ENCODE measurements at places on chromosomes 4 and X.

GRCh38 chr4:163536091-163536490 is 41.6 kb downstream of the TMA16 start:
- no peak for DNase-seq

GRCh38 chr4:11138964-11139363 is 289.7 kb downstream of the HS3ST1 start:
- no peak for DNase-seq

GRCh38 chr4:24117975-24118374 is 228.1 kb upstream of the PPARGC1A start:
- no peak for DNase-seq

DNA sequence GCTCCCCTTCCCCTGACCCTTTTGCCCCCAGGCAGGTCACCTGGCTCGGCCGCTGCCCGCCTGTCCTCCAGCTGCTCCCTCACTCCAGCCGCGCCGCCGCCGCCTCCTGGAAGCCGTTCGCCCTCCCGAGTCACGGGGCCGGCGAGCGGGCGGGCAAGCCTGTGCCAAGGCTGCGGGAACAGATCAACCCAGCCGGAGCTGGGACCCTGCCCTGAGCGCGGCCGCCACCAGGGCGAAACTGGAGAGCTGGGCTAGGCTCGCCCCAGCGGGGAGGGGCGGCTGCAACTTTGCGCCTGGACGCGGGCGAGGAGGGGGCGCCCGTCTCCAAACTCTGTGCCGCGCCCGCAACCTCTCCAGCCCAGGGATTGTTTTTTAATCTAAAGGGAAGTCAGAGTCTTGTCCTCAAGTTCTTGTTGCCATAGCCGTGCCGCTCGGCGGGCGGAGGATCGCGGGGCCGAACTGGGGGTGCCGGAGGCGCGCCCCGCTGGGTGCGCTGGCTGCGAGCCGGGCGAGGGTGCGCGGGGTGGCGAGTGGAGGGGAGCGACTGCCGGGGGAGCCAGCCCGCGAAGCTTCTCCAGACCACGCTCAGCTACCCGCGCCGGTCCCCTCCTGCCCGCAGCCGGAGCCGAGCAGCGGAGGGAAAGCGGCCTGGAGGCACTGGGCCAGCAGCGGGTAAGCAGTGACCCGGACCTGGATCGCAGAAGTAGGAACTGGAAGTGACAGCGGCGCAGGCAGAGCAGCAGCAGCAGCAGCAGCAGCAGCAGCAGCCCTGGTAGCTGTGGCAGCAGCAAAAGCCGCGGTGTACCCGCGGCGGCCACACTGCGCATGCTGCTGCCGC is 13.4 kb downstream of the ARHGEF6 start:
- no peak for DNase-seq

DNA sequence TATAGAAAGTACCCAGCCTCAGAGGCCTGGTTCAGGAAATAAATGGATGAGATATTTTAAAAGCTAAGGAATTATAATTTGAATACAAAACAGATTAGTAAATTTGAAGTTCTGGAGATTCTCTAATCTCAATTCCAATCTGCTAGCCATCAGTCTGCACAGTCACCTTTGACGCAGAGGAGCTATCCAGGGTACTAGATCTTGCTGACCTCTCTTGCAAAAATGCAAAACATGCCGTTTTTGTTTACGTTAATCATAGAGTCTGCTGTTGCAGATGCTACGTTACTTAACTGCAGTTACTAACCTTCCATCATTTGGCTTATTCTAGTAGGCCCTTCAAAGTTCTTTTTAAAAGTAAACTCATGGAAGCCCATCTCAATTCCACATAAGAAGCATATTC is 10.4 kb downstream of the CCSER1 start:
- no peak for DNase-seq

DNA sequence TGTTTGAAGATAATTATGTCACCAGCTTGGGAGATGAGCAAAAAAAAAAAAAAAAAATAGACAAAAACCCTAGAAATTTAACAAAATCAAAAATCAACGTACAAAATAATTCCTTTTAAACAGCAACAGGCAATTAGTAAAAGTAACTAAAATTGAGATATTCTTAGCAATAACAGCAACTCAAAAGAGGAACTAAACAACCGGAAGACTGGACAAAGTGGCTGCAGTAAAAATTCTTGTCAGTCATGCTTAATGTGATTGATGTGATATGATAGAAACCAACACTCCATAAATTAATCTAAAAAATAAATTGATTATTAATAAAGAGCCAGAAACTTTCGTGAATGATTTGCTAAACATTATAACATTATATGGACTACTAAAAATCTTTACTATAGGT is 1534.6 kb upstream of the AGA start:
- DNase-seq = no peak

GRCh38 chrX:111917591-111917990 is 41.6 kb downstream of the TRPC5OS start:
- no peak for DNase-seq

DNA sequence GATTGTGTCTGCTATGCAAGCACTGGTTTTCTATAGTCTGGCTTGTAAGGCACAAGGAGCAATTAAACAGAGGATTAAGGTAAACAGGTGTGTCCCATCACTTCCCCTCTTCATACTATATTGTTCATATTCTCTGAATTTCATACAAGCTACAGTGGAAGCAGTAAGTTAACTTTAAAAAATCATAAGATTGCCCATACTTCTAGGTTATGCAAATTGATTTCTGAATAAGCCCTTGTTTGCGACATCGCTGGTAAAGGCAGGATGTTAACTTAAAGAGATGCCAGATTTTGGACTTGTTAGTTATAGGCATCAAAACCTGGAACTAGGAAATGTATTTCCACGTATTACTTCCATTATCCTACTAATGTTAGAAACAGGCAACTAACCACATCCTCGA is 1.0 kb upstream of the TMEM131L start:
- peak; percentile 4 for DNase-seq

GRCh38 chr4:179521952-179522351 is 2079.7 kb upstream of the AGA start:
- no peak for DNase-seq

- no peak for DNase-seq
Observed at GRCh38 chr4:16026160-16026761, 57.6 kb downstream of the PROM1 start.

GRCh38 chr4:13918110-13918509 is 290.6 kb upstream of the BOD1L1 start:
- no peak for DNase-seq

DNA sequence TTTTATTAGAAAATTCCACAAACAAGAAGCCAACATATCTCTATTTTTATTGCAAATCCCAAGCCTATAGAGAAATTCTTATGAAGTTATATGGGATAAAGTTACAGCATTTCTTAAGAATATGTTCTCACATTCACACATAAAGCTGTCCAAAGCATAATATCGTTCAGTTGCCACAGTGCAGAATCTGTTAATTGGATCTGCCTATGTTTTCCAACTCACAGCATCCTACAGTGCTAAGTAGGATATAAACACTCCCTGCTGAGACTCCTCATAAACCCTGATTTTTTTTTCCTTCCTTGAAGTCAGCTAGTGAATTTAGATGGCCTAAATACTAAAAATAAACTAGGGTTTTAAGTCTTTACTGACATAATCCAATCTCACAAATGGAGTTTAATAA is 307.9 kb downstream of the PDGFC start:
- no peak for DNase-seq

GRCh38 chr4:185504098-185505047 is 30.9 kb downstream of the PDLIM3 start:
- DNase-seq = no peak
